GDM1 (cell line): ENCODE measurements at places on chromosomes 7 and 10.

DNA sequence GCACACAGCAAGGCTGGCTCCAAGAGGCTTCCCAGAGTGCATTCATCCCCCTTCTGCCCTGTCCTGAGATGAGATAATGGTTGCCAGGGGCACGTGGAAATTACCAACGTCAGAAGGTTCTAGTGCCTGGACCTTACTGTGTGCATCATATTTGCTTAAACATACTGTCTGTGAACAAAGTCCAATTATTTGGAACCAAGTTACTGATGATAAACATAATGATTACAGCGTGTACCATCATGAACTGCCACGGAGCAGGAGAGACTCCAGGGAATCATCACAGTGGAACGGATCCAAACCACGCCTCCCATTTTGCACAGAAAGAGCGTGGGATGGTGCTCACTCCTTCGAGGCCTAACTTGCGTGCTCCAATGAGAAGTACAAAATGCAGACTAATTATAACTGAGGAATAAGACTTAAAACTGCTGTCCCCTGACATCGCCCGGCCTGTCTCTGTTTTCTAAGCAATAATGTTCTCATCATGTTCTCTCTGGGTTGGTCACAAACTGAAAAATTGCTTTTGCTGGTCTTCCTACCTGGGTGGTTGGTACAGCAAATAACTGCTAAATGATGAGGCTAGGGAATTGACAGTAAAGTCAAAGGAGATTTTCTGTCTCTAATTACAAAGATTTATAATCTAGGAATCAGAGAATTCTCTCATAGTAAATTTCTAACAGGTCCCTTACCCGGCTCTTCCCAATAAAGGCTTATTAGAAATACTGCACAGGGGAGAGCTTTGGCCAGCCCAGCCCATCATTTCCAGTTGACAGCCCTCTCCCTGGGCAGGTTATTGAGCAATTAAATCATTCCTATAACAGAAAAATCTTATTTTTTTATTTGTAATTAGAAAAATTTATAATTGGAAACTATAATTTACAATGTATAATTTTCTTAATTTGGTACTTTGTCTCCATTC lies 182.2 kb downstream of the CAMK1D start:
- no peak for DNase-seq

DNA sequence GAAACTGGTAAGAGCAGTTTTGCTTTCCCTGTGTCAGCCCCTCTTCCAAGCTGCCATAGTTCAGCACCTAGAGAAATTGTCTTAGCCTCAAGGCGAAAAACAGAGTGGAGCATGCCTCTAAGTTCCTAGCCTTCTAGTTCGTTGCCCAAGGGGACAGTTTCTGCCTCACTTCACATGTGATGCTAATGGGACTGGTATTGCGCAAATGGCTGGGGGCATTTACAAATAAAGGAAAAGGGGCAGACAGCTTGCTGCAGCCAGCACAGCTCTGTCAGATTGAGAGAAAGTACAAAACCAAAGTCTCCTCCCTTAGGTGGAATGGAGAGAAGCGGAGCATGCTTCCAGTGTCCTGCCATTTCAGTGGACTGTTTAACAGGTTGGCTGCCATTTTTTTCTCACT lies 567.7 kb downstream of the ETV1 start:
- DNase-seq: no peak

GRCh38 chr10:117462816-117463544 lies 79.6 kb upstream of the EMX2 start:
- DNase-seq: no peak

- DNase-seq: no peak
These were observed 11.3 kb downstream of the STARD3NL start for GRCh38 chr7:38189231-38189938.

DNA sequence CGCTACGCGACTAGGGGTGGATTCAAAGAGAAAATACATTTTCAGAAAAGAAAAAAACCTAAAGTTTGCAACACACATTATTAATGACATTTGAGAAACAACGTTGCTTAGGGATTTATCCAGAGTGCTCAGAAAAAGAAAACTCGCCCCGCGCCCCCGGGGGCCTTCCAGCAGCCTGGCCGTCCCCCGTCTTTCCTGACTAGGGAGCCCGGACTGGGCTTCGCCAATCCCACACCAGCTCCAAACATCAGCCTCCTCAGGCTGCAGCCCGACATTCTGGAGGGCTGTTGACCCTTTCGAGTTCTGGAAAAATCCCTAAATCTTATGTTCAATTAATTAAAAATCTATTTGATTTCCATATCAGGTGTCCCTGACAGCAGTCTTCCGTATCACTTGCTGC lies 48.6 kb downstream of the CLEC2L start:
- DNase-seq: no peak

GRCh38 chr7:104973909-104974415 lies 40.0 kb upstream of the KMT2E start:
- DNase-seq: no peak

GRCh38 chr10:6165221-6165725 lies 37.5 kb upstream of the PFKFB3 start:
- no peak for DNase-seq

GRCh38 chr10:7756360-7756992 lies 31.3 kb downstream of the KIN start:
- DNase-seq: peak; percentile 20

- no peak for DNase-seq
These were observed 52.5 kb upstream of the FRMD4A start for GRCh38 chr10:14383266-14383665.

DNA sequence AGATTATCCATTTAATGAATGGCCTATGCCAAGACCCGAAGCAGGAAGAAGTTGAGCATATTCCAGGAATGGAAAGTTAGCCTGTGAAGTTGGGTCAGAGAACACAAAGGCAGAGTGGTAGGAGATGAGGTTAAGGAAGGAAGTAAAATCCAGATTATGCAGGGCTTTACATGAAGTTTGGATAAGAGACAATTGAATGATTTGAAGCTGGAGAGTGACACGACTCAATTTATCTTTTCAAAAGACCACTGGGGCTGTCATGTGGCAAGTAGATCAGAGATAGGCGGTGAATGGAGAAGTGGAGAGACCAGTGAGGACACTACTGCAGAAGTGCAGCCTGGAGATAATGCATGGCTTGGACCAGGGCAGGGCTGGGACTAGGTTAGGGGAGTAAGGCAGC lies 7.2 kb upstream of the CNOT4 start:
- no peak for DNase-seq

- DNase-seq: no peak
These were observed 476.9 kb downstream of the KCNMA1 start for GRCh38 chr10:77160679-77161078.

DNA sequence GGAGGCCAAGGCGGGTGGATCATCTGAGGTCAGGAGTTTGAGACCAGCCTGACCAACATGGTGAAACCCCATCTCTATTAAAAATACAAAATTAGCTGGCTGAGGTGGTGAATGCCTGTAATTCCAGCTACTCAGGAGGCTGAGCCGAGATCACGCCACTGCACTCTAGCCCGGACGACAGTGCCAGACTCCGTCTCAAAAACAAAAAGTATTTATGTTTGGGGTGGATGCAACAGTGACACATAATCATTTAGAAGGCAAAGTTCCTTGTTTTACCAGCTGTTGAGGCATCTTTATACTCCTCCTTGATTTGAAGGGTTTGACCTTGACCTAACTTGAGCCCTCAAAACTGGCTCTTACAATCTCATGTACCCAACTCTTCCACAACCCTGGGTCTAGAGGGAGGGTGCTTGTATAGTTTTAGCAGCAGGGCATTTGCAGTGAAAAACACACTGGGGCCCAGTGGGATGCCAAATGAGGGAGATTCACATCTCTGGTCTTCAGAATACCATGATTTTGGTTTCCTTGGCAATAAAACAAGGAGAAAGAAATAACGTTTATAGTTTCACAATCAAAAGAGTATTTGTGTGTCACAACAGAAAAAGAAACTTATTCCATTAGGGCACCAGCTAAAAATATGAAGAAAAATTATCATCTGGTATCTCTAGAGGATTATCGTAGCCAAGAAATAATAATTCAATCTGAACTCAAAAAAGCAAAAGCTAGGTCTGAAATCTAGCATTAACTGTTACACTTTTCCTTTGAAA lies 14.2 kb upstream of the TMEM254 start:
- no peak for DNase-seq

DNA sequence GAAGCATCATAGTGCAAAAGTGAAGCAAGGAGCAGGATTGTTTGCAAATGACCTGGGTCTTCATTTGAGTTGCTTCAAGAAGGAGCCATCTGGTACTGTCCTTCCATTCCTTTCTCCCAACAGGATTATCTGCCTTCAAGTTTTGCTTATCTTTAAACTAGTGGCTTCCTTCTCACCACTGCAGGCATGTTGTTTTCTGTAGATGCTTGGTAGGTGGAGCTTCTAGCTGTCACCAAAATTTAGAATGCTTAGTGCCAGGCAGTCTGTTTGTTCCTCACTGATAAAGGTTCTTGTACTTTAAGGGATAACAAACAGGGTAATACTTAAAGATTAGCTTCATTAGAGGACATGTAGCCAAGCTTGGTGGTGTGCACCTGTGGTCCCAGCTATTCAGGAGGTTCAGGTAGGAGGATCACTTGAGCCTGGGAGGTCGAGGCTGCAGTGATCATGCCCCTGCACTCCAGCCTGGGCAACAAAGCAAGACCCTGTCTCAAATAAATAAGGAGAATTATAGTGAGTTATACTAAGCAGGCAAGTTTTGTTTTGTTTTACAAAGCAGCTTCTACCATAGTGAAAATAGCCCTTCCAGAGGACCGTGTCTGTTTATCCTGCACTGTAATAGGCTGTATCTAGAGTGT lies 5.7 kb downstream of the ARL5B start:
- DNase-seq: no peak

GRCh38 chr10:61793760-61794703 lies 107.5 kb upstream of the ARID5B start:
- no peak for DNase-seq

DNA sequence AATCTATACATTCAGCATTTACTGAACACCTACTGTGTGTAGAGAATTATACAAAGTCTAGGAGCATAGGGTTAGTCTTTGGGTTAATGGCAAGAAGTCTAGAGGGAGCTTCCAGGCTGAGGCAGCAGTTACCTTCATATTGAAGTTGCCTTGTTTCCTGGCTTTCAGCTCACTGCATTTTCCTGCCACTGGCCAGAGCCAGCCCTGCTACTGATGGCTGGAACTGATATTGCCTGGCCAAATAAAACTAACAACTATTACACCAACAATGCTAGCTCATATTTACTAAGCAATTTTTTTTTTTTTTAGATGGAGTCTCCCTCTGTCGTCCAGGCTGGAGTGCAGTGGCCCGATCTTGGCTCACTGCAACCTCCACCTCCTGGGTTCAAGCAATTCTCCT lies 165.7 kb upstream of the ITGB1 start:
- DNase-seq: no peak

GRCh38 chr10:123356799-123357198 lies 202.6 kb downstream of the BUB3 start:
- no peak for DNase-seq

DNA sequence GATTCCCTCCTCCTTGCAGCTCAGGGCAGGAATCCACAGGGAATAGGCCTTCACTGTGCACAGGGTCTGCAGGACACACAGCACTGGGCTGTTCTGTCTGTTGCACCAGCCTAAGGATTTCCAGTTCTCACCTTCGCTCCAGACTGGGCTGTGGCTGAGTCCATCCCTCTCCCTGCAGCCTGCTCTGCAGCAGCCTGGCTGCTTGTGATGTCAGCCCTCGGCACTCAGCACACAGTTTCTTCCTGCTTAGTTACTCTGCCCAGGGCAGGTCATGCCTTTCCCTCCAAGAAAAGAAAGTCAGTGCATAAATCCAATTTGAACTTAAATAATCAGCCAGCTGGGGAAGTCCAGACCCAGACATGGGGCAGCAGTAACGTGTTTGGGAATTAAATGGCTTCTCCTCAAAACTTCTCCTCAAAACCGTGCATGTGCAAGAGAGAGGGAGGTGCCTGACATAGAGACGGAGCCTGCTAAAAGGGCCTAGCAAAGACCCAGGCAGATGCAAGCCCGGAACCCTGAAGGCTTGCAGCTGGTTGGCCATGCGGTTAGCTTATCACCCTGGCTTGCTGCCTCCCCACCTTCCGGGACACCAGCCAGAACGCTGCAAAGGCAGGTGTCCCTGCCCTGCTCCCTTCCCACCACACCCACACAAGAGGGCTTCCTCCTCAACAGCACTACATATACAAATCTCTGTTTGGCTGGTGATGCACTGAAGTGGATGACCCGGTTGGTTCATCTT lies 10.9 kb upstream of the GDF2 start:
- no peak for DNase-seq

GRCh38 chr7:148607151-148607661 lies 16.6 kb downstream of the C7orf33 start:
- no peak for DNase-seq

DNA sequence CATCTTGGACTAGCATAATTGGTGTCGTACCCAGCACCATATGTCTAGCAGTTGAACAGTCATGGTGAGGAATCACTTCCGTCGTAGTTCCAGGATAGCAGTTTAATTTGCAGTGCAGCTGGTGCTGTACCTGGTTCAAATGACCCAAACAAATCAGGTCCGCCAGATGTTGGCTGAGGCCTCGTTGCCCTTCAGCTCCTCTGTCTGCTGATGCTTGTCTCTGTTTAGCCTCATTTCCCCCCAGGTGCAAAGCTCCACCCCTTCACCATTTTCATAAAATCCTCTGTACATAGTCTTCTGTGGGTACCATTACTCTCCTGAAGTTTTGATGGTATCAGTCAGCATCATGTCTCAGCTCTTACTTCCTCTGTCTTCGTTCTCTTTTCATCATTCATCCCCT lies 35.1 kb downstream of the UMAD1 start:
- DNase-seq: no peak

- no peak for DNase-seq
These were observed 130.9 kb upstream of the PRR15 start for GRCh38 chr7:29432721-29433120.

DNA sequence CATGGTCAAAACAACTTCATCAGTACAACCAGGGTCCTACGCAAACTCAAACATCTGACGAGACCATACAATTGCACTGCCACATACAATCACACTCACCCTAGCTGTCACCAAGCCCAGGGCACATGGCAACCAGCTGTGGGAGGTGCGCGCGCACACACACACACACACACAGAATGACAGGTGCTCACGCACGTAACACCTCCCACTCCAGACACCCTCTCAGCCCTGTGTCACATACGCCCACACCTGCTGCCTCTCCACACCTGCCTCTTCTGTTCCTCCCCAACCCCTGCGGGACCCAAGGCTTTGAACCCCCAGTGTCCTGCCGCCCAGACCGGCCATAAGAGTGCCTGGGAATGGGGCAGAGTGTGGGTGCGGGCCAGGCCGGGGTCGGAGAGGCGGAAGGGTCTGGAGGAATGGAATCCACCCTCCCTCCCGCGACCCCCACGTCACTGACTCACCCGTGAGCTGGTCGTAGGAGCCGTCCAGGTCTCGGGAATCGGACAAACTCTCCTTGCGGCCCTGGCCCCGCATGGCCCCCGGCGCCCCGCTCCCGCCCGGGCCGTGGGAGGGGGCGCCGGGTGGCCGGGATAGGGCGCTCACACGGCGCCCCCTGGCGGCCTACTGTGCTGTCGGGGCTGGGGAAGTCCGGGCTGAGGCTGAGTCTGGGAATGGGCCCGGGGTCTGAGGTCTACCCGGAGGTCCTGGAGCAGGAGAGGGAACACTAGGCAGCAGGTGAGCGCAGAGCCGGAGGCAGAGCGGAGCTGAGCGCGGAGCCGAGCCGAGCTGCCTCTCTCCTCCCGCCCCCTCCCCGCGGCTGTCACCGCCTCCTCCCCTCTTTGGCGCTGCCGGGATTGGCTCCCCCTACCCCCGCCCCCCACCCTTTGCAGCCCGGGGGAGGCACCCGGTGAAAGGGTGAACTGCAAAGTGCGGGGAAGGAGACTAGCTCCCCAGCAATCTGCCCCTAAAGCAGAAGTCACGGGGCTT lies at the start of gene KCNIP2:
KCNIP2 (minus strand) TSS at position 769 of the 990 bp plus-strand sequence; CDS start at position 537, 232 bp downstream.
- no peak for DNase-seq

GRCh38 chr10:15464381-15464780 lies 93.3 kb upstream of the FAM171A1 start:
- no peak for DNase-seq

- DNase-seq: no peak
These were observed 219.0 kb downstream of the CCDC3 start for GRCh38 chr10:12782537-12782936.
